ENCODE measurements at places on chromosomes 7 and 10.

- DNase-seq: no peak
Measured at GRCh38 chr10:27638071-27638750, 107.4 kb downstream of the MKX start.

- DNase-seq: no peak
Measured at GRCh38 chr10:92756201-92757065, 66.7 kb downstream of the HHEX start.

GRCh38 chr7:139075871-139076686, 33.4 kb downstream of the ZC3HAV1 start:
- DNase-seq: no peak

DNA sequence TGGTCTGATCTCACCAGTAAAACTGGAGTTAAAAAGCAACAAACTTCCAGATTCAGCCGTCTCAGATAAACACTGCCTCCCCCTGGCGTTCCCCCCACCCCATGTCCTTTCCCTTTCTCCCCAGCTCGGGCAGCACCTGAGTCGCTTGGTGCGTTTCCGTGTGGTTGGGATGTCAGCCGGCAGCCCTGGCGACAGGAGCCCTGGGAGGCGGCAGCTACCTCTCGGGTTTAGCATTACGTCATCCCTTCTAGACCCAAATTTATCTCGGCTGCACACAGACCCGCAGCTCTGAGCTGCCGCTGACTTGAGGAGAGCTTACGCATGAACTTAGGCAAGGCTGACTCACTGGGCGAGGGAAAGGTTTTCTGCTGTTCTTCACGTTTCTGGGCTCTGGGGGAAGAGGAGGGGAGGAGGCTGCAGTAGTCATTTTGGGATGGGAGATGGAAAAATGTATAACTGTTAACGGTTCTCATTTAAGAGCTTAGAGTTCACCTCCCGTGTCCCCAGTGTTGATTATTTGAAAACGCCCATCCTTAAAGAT, 14.4 kb downstream of the MXI1 start:
- peak; percentile 31 for DNase-seq

- DNase-seq: no peak
Measured at GRCh38 chr7:157884461-157885062, 547.8 kb downstream of the DNAJB6 start.

DNA sequence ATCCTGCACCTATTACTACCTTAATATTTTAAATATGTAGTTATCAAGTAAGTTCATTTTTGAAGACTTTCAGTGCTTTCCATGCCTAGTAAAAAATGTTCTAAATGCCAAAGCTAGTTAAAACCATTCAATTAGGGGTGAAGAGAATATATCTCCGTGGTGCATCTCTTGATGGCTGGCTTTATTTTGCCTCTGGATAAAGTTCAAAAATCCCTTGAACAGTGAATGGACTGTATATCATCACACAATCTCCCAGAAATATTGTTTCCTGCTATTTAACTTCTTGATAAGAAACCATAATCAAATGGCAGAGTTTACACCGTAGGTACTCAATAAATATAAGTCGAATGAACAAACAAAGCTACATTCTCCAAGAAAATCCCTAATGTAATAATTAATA, 1113.0 kb upstream of the C7orf33 start:
- no peak for DNase-seq

DNA sequence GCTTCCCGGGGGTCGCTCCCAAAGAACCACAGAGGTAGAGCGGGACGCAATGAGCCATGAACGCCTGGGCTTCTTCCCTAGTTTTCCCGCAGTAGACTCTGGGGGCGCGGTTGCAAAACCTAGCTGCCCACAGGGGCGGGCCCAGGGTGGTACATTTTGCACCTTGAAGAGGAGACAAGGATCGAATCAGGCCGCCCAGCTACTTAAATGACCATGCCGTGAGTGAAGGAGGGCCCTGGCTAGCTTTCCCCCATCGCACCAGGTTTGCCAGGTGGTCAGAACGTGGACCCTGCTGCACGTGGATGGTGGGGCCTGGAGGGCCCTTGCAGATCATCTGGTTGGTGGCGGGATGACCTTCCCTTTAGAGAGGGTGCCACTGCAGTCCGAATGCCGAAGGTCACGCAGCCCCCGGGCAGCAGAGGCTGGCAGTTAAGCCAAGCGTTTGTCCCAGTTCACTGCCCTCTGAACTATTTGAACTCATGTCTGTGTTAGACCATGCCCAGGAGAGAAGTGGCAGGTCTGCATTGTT, 604 bp upstream of the SHTN1 start:
- DNase-seq: no peak

GRCh38 chr10:7567911-7568620, 98.7 kb downstream of the ITIH5 start:
- DNase-seq: no peak
